Right cardiac atrium (tissue), 5 donors: ENCODE measurements at places on chromosomes 6 and 20. TPM values are rescaled to one million over a fixed set of nuclear protein-coding genes. Genes with fewer than 3 reads are reported as not detected.

The ETV7 gene
- total RNA-seq = 0.18 TPM

The TMC2 gene
- not detected for total RNA-seq

The MEI4 gene
- total RNA-seq = 1.3 TPM

The FLRT3 gene
- total RNA-seq = 0.29 TPM

The GTSF1L gene
- not detected for total RNA-seq

The PLEKHG1 gene
- 17.6 TPM for total RNA-seq

The SAMD10 gene
- total RNA-seq = 4.9 TPM

DNA sequence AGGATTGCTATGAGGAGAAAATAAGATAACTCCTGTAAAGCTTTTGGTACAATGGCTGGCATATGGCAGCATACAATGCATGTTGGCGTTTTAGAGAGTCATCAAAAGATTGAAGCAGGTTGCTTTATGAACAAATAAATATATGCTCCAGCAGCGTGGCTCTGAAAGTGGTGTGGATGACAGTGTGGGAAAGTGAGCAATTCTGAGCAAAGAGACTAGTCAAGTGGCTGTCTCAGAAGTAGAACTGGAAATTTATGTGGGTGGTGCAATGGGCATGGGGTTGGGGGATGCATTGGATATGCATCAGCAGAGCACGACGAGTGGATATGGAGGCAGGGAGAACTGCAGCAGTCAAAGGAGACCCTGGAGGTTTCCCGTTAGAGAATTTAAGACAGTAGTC lies 66.2 kb upstream of the PHACTR2 start:
- DNase-seq = no peak

DNA sequence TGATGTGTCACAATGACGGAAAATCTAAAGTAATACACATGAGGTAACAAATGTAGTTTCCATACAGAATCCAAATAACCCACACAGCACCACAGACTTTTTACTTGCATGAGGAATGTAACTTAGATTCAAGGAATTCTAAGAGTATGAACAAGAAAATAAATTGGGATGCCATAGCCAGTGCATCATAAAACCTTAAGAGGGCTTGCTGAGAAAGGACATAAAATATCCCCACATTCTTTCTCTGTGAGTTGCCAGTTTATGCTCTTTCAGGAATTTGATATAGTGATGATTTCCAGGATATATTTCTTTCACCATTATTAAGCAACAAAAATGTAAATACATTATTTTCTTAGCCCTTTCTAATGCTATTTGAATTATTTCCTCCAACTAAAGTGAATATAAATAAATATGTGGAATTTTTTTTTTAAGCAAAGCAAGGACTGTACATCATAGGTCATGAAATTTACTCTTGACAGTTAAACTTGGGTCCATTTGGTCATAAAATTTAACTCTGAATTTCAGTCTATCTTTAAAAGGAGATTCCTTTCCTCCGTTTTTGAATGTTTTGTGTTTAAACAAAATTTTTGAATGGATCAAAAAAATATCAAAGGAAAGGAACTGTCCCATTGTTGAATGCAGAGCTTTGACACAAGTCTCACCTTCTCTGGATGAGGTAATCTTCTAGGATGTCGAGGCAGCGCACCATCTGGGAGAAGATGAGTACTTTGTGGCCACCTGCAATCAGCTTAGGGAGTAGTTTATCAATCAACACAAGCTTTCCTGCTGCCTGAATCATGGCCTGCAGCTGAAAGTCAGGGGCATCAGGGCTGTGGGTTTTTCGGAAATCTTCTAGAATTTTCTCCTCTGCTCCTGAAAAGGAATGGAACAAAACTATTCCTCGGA lies 116.3 kb upstream of the EMILIN3 start:
- DNase-seq = no peak

DNA sequence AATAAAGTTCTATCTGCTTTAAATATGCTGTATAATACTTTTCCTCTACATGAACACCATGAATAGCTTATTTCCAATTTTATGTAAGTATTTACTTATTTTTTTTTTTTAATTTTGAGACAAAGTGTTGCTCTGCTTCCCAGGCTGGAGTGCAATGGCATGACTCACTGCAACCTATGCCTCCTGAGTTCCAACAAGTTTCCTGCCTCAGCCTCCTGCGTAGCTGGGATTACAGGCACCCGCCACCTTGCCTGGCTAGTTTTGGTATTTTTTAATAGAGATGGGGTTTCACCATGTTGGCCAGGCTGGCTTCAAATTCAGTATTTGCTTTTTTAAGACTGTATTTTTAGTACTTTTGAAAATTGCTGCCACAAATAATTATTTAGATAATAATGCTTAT lies 1365.9 kb downstream of the GRIK2 start:
- no peak for DNase-seq

GRCh38 chr20:13142143-13142542 lies 78.9 kb upstream of the ISM1 start:
- DNase-seq = no peak

DNA sequence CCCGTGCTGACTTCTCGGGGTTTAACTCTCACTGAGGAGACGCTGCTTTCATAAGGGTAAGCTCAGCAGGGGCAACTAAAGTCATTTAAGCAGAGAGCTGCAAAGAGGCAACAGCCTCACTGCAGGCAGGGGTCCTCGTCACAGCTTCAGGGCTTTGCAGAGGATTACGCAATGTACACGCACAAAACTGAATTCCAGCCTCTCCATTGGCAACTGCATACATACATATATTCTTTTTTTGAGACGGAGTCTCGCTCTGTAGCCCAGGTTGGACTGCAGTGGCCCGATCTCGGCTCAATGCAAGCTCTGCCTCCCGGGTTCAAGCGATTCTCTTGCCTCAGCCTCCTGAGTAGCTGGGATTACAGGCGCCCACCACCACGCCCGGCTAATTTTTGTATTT lies 2.4 kb downstream of the GMEB2 start:
- DNase-seq = peak; percentile 32

- no peak for DNase-seq
Measured at GRCh38 chr20:32920530-32921298, 62.0 kb downstream of the EFCAB8 start.

DNA sequence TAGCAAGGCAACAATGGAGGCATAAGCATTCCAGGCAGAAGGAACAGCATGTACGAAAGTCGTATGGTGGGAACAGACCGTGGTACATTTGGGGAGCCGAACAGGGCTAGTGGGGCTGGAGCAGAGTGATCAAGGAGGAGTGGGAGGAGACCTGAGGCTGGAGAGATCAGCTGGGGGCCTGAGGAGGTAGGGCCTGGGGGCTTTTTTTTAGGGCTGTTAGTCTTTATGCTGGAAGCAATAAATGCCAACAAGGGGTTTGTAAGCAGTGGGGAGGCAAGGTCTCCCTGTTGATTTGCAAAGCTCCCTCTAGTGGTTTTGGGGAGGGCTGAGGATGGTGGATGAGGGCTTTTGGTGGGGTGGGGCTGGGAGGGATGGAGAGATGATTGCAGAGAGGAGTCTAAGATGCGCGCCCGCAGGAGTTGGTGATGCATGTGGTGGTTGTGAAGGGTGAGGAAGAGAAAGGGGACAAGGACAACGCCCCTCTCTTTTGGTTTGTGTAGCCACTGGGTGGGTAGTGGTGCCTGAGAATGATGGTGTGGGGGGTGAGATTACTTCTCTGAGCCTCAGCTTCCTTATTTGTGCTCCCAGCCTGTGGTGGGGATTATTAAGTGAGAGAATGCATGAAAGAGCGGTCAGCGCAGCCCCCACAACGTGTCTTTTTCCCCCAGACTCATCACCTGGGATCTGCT lies 74.1 kb upstream of the TOX2 start:
- DNase-seq = no peak

DNA sequence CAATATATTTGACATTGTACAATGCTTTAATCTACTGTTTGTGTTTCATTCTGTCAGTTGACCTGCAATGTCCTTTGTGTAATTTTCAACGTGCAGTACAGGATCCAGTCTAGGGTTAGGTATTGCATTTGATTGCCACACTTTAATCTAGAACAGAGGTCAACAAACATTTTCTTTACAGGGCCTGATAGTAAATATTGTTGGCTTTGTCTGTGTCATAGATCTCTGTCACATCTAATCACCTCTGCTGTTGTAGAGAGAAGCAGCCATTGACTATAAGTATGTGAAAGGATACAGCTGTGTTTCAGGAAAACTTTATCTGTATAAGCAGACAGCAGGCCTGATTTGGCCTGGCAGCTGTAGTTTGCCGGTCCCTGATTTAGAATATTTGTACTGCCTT lies 39.3 kb downstream of the ATRN start:
- no peak for DNase-seq

GRCh38 chr6:35415065-35415891 lies 36.9 kb upstream of the FANCE start:
- peak; percentile 90 for DNase-seq

GRCh38 chr20:59153832-59154231 lies 9.8 kb upstream of the ZNF831 start:
- no peak for DNase-seq

DNA sequence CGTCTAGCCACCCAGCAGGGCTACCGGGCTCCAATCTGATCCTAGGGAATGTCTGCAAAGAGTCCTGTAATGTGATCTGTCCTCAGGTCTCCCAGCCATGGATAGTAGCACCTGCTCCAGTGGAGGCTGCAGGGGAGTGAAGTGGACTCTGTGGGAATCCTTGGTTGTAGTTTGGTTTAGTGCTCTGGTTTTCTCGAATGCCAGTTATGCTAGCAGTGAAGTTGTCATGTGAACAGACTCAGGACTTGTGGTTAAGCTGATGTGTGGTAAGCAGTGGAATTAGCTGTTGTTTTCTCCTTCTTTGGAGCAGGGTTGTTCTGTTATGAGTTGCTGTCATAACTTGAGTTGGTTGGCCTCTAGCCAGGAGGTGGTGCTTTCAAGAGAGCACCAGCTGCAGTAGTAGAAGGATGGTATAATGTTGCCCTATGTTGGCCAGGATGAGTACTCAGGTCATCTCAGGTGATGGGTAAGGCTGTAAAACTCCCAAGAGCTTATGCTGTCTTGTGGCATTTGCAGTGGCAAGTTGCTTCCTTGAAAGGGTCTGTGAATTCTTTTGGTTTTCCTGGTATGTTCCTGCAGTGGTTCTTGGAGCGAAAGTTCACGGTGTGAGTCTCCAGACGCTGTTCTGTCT lies 390.2 kb downstream of the UTRN start:
- no peak for DNase-seq

- no peak for DNase-seq
Measured at GRCh38 chr6:1029141-1029540, 282.8 kb upstream of the FOXQ1 start.

GRCh38 chr6:7175462-7175861 lies 67.7 kb downstream of the RREB1 start:
- DNase-seq = no peak

GRCh38 chr6:40685862-40686261 lies 98.7 kb upstream of the LRFN2 start:
- no peak for DNase-seq

DNA sequence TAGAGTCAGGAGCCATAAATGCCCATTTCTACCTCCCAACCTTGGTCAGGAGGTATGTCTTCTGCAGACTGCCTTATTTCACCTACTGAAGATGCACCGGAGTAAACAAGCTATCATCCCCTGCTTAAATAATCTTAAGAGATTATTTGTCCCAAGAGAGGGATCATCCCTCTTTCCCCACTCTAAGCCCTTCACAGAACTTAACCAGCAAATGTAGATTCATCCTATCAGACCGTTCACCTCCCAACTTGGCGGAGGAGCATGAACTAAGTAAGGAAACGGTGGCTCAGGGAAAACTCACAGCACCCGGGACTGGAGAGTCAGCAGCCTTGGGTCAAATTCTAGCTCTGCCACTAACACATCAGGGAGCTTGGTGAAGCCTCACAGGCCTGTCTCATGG lies 115.3 kb downstream of the TRERF1 start:
- DNase-seq = no peak

DNA sequence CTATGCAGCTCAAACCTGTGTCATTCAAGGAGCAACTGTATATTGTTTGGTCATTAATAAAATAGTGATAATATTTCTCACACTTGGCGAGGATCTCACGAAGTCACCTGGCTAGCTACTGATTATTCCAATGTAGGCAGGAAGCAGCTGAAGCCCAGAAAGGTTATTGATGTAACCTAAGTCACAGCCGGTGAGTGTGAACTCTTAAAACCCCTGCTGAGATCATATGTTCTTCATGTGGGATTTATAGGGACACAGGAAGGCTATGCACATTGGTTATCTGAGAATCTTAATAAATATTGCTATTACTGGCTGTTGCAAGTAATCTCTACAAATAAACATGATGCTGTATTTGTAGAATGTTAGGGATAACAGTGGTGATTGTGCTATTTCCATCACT lies 161.4 kb downstream of the TBC1D7 start:
- DNase-seq = no peak

GRCh38 chr6:125375821-125376220 lies 74.1 kb upstream of the HDDC2 start:
- no peak for DNase-seq

- DNase-seq = peak; percentile 78
Measured at GRCh38 chr6:44086931-44087574, 40.2 kb downstream of the MRPL14 start.

DNA sequence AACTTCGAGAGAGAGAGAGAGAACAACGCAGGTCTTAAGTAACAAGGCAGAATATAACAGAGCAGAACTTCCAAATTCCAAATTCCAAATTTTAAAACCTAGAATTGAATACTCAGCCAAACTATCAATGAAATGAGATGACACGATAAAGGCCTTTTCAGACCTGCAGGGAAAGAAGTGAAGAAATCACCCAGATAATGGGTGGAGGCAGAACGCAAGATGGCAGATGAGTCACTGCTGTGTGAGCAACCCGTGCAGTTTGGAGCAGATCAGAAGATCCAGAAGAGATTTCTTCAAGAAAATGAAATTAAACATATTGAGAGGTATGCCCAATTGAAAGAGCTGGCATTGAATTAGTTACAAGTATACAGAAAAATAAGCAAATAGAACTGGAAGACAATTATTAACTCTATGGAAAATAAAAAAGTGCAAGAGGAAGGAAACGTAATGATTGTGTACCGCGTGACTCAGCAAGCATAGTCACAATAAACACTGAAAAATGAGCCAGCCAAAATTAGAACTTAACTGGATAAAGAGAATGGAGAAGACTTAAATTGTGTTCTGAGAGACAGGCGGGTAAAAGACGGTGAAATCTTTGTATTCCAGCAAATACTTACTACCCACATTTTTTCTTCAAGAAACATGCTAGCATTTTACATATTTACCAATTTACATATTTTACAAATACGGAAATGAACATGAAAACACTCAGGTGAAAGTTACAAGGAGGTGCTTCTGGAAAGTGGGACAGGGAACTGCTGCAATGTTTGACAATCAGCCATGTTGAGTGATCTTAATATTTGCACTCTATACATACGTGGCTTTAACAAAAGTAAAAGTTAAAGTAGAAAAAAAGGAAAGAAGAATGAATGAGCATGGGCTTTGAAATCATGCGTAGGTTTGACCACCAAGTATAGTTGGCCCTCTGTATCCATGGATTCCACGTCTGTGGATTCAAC lies 87.9 kb upstream of the CDYL start:
- DNase-seq = no peak

DNA sequence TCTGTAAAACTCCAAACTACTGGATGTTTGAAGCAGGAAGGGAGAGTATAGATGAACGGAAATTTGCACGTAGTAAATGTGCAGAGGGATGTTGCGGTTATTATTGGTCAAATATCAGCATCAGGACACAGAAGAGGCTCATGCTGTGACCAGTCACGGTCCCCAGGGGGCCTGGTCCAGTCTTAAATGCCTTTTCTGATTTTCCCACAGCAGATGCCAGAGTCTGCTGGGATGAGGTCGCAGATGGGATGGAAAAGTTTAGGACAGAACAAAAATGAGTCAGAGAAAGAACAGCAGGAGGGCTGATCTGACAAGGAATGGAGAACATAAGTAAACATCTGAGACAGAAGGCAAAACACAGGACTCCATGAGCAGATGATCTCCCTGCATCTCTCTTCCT lies 11.7 kb upstream of the SIRPG start:
- no peak for DNase-seq
